ENCODE measurements at places on chromosomes 4 and X. TPM values are rescaled to one million over a fixed set of nuclear protein-coding genes. Genes with fewer than 3 reads are reported as not detected.

DNA sequence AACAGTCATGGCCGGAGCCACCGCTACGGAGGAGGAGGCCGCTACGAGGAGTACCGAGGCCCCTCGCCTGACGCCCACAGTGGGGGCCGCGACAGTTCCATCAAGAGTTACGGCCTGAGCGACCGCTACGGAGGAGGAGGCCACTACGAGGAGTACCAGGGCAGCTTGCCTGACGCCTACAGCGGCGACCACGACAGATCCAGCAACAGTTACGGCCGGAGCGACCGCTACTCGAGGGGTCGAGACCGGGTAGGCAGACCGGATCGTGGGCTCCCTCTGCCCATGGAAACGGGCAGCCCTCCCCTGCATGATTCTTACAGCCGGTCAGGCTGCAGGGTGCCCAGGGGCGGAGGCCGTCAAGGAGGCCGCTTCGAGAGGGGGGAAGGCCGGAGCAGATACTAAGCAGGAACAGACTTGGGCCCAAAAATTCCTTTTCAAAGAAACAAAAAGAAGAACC lies 3.1 kb downstream of the RBMXL3 start:
- DNase-seq, result no peak
- H3K4me1 ChIP-seq, result no peaks in the 10 kb centered on the region
- no peak overlapping the region for H3K4me3 ChIP-seq
- no peaks in the 10 kb centered on the region for H3K36me3 ChIP-seq
- H3K27ac ChIP-seq, result no peak overlapping the region

GRCh38 chr4:6229095-6229494 lies 28.7 kb upstream of the JAKMIP1 start:
- H3K4me3 ChIP-seq, result no peak overlapping the region
- H3K27me3 ChIP-seq, result no peaks in the 10 kb centered on the region
- H3K27ac ChIP-seq, result no peak overlapping the region
- no peak for DNase-seq

- DNase-seq, result peak; percentile 94
- H3K4me3 ChIP-seq, result peak overlapping the region; percentile 48
- H3K4me1 ChIP-seq, result peaks cover 47% of the 10 kb centered on the region
- H3K36me3 ChIP-seq, result no peaks in the 10 kb centered on the region
Measured at GRCh38 chrX:12956704-12957534, 18.0 kb upstream of the TMSB4X start.

DNA sequence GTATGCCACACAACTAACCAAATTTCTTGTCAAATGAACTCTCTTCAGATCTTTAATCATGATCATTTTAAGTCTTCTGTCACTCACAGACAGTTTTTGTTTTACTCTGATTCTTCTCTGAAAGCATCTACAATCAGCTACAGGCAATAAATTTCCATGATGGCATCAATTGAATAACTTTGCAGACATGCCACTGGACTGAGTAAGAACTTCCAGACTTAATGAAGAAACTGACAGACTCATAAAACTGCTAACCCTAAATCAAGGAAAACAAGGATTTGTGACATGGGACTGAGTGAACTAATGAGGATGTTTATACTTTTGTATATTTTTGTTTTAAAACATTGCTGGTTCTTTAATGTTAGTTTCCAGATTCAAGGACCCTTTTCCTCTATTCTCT lies 5.5 kb upstream of the PPP1R2C start:
- no peaks in the 10 kb centered on the region for H3K27me3 ChIP-seq
- H3K27ac ChIP-seq, result no peak overlapping the region
- no peaks in the 10 kb centered on the region for H3K36me3 ChIP-seq
- H3K4me3 ChIP-seq, result no peak overlapping the region
- DNase-seq, result no peak
- no peaks in the 10 kb centered on the region for H3K4me1 ChIP-seq

GRCh38 chrX:13478740-13479451 lies 90.5 kb upstream of the EGFL6 start:
- H3K27me3 ChIP-seq, result no peaks in the 10 kb centered on the region
- H3K4me1 ChIP-seq, result no peaks in the 10 kb centered on the region
- H3K27ac ChIP-seq, result no peak overlapping the region
- H3K36me3 ChIP-seq, result no peaks in the 10 kb centered on the region
- DNase-seq, result no peak
- H3K4me3 ChIP-seq, result no peak overlapping the region

GRCh38 chrX:21708116-21708515 lies 49.8 kb downstream of the SMPX start:
- H3K4me3 ChIP-seq, result no peak overlapping the region
- no peaks in the 10 kb centered on the region for H3K4me1 ChIP-seq
- no peak overlapping the region for H3K27ac ChIP-seq

DNA sequence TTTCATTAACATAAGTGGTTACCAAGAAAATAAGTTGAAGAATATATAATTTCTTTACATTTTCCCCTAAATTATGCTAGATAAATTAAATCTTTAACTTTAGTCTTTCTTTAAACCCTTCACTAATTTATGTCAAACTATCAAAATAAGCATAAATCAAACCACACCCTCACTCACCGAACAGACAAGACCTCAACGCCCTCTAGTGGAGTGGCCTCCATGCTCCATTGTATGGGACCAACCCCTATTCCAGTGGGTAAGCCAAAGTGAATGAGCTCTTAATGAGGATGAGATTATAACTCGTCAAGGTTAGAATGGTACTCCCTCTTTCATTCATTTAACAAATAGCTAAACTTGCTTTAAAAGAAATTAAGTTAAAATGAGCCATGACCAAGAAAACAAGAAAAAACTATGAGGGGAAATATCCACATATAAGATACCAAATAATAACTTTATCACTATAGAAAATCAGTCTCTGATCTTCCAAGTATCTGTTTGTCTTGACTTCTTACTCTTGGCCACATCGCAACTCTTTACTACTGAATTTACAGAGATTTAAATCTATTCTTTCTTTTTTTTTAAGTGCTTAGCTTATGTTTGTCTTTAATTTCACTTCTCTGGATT lies 15.6 kb upstream of the BBS12 start:
- H3K4me3 ChIP-seq, result no peak overlapping the region
- no peaks in the 10 kb centered on the region for H3K27me3 ChIP-seq
- H3K36me3 ChIP-seq, result no peaks in the 10 kb centered on the region
- no peaks in the 10 kb centered on the region for H3K4me1 ChIP-seq

GRCh38 chr4:47533689-47534347 lies 48.7 kb downstream of the ATP10D start:
- H3K27ac ChIP-seq, result no peak overlapping the region
- H3K36me3 ChIP-seq, result peaks cover 22% of the 10 kb centered on the region
- H3K4me1 ChIP-seq, result no peaks in the 10 kb centered on the region
- DNase-seq, result no peak
- H3K4me3 ChIP-seq, result no peak overlapping the region

DNA sequence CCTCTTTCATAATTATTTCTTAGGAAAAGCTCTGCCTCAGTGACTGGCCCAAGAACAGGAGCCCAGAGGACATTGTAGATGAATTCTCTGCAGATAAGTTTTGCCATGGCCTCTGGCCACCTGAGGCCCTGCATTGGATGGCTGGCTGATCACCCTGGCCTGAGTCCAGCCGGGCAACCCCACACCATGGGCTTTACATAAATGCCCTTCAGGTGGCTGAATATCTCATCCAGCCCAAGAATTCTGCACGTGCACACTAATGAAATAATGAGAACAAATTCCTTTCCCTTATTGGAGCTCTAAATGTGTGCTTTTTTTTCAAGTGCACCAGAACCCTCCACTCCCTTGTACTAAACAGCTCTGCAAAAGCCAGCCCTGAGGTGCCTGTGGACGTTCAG lies 65.7 kb downstream of the IRF2 start:
- no peaks in the 10 kb centered on the region for H3K36me3 ChIP-seq
- H3K4me3 ChIP-seq, result no peak overlapping the region
- no peak for DNase-seq

DNA sequence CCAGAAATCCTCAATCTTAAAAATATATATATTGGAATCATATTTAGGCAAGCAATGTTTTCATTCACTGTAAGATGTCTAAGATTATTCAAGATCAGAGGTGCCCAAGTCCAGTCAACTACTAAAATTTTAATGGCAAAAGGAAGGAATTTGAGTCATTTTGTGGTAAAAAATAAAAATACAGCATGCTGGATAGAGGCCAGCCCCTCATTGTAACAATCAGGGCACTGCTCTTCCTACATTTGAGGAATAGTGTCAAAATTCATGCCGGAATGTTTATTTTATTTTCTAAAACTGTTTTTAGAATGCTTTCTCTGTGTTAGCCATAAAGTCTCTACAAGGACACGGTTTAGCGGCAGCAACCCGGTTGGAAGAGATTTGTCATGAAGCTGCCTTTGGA lies 49.9 kb upstream of the SRD5A3 start:
- no peaks in the 10 kb centered on the region for H3K4me1 ChIP-seq
- H3K27ac ChIP-seq, result no peak overlapping the region
- 0 out of 2 replicates have a peak, but pooled peaks cover 2% of the 10 kb centered on the region for H3K27me3 ChIP-seq
- no peak for DNase-seq
- no peak overlapping the region for H3K4me3 ChIP-seq

IGFBP7 gene
- total RNA-seq, result not detected

DKK2 gene
- total RNA-seq, result not detected

GAGE12C gene
- total RNA-seq, result not detected

USP26 gene
- not detected for total RNA-seq

F9 gene
- total RNA-seq, result not detected

ATOH1 gene
- total RNA-seq, result not detected

GAGE13 gene
- total RNA-seq, result not detected

HGFAC gene
- total RNA-seq, result not detected

Data from Karpas-422 (cell line).